ENCODE measurements at places on chromosomes 5 and 9. TPM values are rescaled to one million over a fixed set of nuclear protein-coding genes. Genes with fewer than 3 reads are reported as not detected.

SPINK13 gene
- not detected for total RNA-seq

DNA sequence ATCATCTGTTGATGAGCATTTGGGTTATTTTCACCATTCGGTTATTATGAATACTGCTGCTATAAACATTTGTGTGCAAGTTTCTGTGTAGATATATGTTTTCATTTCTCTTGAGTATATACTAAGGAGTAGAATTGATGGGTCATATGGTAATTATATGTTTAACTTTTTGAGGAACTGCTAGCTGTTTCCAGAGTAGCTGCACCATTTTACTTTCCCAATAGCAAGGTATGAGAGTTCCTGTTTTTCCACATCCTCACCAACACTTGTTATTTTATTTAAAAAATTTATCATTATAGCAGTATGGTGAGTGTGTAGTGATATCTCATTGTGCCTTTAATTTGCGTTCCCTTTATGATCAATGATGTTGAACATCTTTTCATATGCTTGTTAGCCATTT lies 29.2 kb downstream of the CD14 start:
- DNase-seq, result no peak
- H3K4me3 ChIP-seq, result no peak overlapping the region
- no peaks in the 10 kb centered on the region for H3K27me3 ChIP-seq
- H3K36me3 ChIP-seq, result no peaks in the 10 kb centered on the region

- no peak for DNase-seq
- no peak overlapping the region for H3K4me3 ChIP-seq
- H3K36me3 ChIP-seq, result no peaks in the 10 kb centered on the region
- no peaks in the 10 kb centered on the region for H3K27me3 ChIP-seq
Observed at GRCh38 chr9:36109071-36109470, 27.5 kb upstream of the GLIPR2 start.

GABRB2 gene
- not detected for total RNA-seq

SMU1 gene
- 12.3 TPM for total RNA-seq
